ENCODE measurements at places on chromosomes 3 and 15.

DNA sequence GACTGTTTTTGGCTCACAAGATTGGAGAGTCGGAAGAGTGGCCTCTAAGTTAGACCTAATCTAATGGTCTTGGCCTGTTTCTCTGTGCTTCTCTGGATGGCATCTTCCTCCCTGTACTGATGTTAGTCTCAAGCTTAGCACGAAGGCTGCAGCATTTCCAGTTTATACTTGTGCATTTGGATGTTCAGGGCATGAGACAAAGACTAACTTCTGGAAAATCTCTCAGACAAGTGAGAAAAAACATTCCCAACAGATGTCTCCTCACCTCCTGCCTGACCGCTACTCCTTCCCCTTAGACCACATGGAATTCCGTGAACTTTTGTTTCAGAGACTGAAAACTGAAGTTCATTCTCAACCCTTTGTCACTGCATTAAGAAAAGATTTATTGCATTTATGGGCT, 410.8 kb upstream of the MCTP2 start:
- no peak for DNase-seq

DNA sequence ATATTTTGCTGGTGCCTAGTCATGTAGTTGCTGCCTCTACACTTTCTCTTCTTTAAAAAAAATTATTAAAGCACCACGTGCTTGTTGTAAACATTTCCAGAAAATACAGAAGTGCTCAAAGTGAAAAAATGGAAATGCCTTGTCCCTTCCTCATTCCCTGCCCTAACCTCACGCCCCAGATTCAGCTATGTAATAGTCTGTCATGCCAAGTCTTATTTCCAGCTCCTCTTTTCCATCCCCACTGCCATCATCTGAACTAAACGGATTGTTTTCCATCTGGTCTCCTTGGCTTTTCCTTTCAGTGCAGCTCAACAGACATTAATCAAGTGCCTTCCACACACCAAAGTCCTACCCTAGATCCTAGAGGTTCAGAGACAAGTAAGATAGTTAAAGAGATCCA, 15.5 kb downstream of the ZNF774 start:
- no peak for DNase-seq

DNA sequence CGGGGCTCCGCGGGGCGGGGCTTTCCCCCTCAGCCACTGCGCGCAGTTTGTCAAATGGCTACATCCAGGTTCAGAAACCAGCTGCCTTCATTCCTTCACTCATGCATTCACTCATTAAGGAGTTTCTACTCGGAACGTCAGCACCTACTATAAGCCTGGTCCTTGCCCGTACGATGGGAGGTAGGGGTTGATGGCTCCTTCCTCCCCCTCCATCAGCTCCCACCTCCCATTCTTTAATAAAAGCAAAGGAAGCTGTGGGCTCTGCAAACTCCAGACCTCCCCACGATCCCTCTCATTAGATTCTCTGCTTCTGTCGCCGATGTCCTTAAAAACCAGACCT, 267 bp upstream of the CFAP92 start:
- no peak for DNase-seq

GRCh38 chr3:16461463-16462245, 51.8 kb downstream of the RFTN1 start:
- DNase-seq = no peak

DNA sequence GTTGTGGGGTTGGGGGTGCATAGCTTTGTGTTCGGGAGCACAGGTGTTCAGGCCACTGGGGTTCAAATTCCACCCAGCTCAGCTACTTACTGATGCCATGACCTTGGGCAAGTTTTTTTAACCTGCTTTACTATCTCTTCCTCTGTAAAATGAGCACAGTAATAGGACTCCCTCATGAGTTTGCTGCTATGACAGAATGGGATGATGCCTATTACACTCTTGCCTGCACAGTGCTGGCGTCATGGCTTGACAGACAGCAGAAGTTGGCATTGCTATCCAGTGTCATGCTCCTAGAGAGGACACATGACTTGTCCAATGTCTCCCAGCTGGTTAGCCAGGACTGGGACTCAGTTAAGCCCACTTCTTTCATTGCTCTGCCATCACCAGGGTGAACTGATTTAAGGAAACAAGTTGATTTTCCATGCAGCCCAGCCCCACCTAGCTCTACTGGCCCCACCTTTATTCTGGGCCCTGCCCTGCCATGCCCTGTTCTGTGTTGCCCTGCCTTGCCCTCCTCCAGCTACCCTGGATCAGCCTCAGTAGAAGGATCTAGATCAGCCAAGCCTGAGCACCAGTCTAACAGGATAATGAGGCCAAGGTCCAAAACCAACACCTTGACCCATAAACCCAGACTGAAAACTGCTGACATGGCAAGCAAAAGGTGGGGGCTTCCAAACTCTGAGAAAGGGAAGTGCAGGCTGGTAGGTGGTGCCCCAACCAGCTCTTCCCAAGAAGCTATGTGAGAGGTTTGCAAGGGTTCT, 155.8 kb upstream of the ATP11B start:
- DNase-seq = no peak

DNA sequence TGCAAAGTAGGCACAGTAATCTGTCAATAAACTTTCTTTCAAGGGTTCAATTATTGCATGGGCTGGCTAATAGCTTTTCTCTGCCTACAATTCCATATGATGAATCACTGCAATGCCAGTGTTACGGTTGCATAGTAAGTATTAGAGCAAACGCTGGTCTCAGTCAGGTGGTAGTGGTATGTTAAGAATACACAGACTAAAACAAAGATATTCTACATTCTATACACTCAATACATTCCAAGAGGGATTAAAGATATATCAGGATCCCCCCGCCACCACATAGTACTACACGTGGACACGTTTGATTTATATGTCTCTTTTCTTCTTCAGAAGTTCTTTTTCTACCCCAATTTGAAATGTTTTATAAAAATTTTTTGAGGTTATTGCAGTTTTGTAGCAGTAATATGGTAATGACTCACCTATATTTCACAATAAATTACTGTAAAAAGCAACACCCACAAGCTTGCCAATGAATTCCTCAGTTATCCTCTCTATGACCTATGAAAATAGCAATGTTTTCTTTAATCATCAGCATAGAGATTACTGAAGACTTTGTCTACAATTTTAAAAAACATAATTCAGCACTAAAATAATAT, 68.2 kb downstream of the CD200R1L start:
- no peak for DNase-seq

GRCh38 chr15:33190539-33190938, 4.0 kb downstream of the FMN1 start:
- no peak for DNase-seq

DNA sequence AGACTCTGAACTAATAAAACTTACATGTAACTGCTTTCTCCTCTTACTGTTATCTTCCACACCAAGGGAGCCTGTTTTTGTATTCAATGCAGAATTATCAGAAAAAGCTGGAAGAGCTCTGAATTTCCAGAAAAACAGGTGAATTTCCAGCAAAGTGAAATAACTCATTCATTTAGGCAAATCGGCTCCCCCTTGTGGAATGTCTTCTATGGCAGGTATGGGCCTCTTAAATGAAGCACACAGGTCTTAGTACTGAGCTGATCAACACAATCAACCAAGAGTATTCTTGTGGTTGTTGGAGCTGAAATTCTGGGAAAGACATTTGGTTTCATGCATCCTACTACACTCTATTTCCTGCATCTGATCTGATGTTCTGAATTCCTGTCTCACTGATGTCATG, 31.0 kb upstream of the PTPRG start:
- DNase-seq = no peak

GRCh38 chr15:87268675-87269074, 987.9 kb downstream of the NTRK3 start:
- no peak for DNase-seq

DNA sequence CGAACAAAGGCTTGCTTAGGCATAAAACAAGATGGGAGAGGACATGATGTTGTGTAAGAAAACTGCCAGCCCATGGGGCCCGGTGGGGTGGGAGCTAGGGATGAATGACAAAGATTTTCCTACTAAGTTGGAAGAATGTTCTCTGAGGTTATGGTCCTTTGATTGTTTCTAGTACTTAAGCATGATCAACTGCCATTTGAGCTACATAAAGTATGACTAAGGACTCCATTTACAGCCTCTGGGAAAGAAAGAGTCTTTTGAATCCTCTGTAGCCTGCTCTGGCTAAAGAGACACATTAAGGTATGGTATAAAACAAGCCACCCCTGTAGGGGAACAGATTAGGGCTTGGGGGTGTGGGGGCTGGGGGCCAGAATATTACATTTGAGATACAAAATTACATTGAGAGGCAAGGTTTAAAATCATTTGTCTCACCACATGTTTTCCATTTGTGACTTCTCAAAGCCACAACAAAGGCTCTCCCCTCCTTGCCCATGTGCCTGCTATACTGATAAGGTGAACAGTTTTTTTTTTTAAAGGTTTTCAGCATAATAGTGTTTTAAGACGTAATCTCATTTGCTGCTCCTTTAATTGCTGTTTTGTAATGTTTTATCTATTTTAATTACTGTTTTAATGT, 323.4 kb downstream of the CHST2 start:
- DNase-seq = no peak

DNA sequence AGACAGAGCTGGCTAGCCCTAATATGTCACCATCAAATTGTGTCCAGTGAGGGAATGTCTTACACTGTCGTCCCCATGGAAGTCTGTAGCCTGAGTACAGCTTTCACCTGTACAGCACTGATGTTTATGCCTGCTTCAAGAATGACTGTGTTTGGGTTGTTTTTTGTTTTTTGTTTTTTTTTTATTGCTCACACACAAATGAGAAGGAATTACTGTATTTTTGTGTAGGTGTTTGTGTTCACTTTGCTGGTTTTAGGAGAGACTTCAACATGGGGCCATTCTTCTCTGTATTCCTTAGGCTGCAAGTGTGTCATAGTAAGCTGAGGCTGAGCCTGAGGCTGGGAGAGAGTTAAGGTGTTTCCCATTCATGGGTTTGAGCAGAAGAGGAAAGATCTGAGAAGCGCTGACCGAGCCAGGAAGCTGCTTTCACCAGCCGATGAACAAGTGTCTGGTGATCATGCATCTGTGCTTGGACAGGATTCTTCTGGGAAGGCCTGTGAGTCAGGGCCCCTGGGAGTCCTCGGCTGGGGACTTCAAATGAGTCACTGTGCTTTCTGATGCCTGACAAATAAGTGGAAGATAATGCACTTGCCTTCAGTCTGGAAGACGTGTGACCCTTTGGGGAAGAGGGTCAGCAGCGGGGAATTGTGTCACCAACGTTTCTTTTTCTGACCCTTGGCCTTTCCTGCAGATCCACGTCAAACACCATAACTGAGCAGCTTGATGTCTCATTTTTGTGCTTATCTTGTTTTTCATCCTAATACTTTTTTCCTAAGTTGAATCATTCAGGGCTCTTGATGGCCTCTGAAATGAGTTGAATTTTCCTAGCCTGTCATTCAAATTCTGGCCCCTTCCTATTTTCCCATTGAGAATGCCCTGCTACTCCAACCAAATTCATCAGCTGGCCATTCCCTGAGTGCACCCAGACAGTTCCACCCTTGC, 36.7 kb upstream of the ZBTB38 start:
- no peak for DNase-seq

DNA sequence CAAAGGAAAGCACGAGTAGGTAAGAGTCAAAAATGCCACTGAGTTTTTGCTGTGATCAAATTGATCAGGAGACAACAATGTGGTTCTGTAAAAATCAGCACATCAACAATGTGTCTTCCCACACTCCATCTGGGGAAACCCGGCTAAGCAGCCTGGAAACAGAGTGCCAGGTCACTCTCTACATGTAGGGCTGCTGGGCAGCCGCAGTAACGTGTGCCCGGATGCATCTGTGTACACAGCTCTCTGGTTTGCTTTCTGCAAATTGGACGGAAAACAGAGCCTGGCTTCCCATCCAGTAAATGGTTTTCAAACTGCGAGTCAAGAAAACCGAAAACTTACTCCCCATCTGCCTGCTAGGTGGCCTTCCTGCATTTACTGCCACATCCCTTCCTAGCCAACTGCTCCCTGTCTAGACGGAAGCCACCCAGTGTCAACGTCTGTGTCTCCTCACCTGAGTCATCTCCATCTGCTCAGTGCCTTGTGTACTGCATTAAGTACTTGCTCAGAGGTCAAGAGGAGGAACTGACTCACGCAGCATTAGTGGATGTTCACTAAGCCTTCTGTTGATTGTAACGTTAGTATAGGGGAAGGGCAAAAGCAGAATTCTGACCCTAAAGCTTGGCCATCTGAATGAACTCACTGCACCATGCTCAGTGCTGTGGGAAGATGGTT, 124.1 kb downstream of the TJP1 start:
- DNase-seq = no peak

GRCh38 chr3:184005941-184006507, 11.7 kb downstream of the ABCC5 start:
- DNase-seq = no peak

- no peak for DNase-seq
These were observed 11.5 kb upstream of the PARP14 start for GRCh38 chr3:122668930-122669730.

GRCh38 chr3:33372218-33373081, 67.8 kb downstream of the UBP1 start:
- DNase-seq = no peak

DNA sequence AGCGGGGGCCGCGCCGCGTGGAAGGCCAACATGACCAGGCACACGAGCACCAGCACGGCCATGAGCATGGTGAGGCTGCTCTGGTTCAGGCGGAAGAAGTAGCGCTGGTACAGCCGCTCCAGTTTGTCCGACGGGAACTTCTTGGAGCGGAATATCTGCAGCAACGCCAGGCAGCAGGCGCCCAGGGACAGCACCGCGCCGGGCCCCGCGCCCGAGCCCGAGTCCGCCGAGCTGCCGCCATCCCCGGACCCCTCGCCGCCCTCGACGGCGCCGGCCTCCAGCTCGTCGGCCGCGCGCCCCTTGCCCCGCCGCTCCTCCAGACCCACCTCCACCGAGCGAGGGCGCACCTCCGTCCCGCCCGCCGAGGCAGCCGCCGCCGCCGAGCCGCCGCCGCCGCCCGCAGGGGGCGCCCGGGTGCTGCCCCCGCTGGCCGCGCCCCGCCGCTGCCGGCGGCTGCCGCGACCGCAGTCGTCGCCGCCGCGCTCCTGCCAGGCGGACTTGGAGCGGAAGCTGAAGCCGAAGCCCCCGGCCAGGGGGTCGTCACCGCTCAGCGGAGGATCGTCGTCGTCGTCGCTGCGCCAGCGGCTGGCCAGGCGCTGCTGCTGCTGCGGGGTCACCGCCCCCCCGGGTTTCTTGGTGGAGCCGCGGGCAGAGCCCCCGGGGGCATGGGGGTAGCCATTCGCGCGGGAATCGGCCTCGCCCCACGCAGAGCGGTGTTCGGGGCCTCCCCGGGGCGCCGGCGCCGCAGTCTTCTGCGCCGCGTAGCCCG, 957 bp downstream of the ADCY5 start:
- no peak for DNase-seq

DNA sequence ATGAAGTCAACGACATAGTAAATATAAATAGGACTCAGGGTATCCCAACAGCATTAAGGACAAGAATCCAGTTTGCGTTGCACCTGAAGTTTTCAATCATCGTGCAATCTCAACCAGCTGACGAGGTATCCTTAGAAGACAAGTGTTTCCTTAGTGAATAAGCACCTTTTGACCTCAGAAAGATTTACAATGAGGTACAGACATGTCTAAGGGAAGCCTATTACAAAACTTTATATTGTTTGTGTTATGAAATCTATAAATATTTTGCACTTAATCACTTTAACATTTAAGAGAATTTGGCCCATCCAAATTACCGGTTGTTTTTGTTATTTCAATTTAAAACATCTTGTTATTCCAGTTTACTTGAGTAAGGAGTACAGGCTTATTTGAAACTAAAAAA, 64.9 kb upstream of the PRICKLE2 start:
- DNase-seq = no peak

Data from cortex of kidney (tissue), 1 donor.